ENCODE measurements at places on chromosomes 2 and 18.

DNA sequence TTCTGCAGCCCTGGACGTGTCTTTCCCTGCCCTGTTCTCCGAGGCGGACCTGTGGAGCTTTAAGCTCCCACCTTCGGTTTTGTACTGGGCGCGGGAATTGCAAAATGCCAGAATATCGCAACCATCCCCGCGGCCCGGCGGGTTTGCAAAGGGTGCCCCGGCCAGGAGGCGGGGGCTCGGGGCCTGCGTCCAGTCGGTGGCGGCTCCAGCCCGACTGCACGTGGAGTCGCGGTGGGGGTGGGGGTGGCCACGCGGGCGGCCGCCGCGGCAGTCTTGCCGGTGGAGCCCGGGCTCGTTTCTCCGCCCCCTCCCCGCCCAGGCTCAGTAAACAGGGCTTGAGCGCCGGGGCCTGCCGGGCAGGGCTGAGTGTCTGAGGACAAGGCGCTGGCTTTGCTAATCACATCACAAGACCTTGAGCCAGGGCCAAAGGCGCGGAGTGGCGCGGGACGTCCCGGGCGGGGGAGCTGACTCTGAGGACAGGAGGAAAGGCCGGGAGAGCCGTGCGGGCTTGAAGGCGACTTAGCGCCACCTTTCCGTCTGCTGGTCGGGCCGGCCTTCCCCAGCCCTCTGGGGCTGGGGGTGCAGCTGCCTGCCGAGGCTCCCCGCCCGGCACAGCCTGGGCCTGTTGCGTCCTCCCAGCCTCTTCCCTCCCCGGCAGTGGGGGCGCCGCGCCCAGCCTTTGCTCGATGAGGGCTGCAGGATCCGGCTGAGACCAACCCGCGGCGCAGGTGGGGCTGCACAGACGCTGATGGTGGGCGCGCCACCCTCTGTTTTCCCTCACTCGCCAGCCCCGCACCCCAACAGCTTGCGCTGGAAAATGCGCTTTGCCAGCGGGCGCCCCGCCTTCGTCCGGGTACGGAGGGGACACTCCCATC is 786 bp upstream of the ZFP36L2 start:
- DNase-seq: peak; percentile 92

DNA sequence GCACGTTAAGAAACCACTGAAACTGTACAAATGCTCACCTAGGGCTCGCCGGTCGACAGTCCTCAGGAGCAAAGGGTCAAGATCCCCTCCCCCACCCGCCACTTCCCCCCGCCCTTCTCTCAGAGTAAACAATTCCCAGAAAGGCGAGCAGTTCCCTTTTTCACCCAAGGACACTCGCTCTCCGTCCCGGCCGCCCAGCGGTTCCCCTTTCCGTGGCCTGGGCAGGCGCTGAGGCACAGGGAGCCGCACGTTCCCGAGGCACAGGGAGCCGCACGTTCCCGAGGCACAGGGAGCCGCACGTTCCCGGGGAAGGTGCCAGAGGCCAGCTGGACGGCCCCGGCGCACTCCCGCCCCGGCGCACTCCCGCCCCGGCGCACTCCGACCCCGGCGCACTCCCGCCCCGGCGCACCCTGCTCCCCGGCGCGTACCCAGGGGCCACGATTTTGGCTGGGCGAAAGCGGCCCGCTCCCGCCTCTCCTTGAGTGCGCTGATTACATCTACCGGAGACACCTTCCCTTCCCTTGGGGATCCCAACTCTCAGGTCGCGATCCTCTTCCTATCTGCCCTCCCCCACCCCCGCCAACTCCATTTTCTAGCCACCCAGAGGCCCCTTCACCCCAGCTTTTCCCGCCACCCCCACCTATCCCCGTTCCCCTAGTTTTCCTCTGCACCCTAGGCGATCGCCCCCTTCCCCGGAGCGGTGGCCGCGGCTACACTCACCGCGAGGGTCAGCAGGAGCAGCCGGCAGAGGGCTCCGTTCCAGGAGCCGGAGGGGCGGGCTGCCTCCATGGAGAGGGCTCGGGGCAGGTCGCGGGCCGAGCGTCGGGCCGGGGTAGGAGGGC is 817 bp downstream of the DSC2 start:
- peak; percentile 74 for DNase-seq

DNA sequence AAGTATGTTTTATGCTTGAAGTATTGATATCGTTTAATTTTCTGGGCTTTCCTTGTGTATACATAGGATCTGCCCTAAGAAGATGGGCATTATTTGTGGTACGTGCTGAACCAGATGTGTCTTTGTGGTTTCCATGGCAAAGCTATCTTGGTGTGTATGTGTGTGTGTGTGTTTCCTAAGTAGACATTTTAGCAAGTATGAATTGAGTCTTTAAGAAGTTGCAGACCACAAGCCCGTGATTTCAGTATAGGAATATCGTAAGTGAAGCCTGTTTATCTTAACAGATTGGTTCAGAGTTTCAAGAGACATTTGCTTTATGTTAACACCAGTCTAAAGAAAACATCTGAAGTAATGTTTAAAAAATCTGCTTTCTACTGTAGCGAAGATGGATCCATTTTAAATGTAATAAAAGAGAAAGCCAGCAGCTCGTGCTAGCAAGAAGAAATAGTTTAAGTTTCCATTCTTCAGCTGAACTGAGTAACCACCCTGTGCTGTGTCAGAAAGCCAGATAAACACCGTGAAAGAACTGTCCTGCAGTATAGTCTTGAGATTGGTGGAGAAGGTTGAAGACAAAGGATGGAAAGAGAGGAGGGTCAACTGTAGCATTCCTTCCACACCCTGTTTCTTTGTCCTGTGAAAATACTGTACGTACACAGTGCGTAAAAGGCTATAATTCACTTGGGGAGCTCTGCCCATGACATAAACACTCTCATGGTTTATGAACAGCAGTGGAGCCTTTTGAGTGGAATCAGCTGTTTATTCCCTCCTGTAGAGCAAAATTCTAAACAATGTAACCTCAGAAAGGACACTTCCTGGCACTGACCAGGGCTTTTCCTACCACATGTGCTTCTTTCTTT is 91.9 kb upstream of the FOSL2 start:
- DNase-seq: no peak

DNA sequence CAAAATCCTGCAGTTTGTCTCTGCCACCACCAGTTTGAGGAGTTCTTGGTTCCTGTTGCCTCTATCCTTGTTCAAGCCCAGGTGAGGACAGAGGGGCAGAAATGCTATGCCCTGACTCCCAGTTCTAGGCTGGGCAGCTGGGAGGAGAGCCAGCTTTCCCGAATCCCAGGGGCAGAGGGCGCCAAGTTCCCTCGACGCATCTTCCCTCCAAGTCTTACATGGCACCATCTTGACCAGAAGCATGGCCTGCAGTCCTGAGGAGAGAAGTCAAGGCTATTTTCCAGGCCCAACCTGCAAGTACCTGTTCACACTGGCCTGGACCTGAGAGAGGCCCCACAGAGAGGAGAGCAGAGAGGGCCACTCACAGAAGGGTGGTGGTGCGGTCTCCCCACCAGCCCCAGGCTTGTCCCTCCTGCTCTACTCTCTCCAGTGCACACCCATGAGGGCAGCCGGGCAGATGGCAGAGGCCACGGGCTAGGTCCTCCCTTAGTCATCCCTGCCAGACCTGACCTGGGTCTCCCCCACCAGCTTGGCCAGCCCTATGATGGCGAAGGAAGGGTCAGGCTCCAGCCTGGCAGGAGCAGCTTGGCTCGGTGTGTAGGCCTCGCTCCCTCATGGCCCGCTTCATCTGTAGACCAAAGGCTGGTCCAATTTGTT is 115.7 kb upstream of the MSTN start:
- DNase-seq: no peak

- DNase-seq: no peak
Observed at GRCh38 chr18:2570772-2571199, 519 bp downstream of the METTL4 start.

DNA sequence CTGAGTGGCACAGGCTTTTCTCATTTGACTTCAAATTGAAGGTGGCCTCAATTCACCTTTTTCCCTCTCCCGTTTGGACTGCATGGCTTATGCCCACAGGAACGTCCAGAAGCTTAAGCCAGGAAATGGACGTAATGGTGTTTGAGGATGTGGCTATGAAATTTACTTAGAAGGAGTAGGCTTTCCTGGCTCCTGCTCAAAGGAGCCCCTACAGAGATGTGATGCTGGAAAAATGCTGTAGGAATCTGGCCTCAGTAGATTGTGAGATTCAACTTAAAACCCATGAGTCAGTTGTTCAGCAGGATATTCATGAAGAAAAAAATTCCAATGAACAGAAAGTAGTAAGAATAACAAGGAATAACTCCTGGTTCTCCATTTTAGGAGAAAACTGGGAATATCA is 129.0 kb downstream of the ICOS start:
- no peak for DNase-seq

- no peak for DNase-seq
Observed at GRCh38 chr2:1591978-1592907, 152.1 kb downstream of the PXDN start.
